Tibial nerve (tissue), 4 donors: ENCODE measurements at places on chromosomes 12 and 14.

DNA sequence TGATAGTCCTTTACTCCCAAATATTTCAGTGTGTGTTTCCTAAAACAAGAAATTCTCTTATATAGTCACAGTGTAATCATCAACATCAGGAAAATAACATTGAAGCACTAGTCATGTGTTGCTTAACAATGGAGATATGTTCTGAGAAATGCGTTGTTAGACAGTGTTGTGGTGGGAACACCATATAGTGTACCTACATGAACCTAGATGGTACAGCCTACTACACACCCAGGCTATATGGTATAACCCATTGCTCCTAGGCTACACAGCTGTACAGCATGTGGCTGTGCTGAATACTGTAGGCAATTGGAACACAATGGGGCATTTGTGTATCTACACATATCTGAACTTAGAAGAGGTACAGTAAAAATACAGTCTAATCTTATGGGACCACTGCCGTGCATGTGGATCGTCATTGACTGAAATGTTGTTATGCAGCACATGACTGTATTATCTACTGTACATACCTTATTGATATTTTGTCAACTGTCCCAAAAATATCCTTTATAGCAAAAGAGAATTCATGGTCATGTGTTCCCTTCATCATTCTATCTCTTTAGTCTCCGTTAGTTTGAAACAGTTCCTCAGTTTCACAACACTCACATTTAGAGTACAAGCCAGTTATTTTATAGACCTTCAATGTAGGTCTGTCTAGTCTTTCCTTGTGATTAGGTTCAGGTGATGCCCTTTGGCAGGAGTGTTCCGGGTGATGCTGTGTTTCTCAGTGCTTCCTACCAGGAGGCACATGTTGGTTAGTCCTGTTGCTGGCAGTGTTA, 109.7 kb downstream of the SLC25A47 start:
- no peak for DNase-seq

GRCh38 chr14:71675126-71675899, 256.9 kb upstream of the RGS6 start:
- DNase-seq: no peak

GRCh38 chr14:32251530-32251929, 48.5 kb upstream of the RNU6-8 start:
- DNase-seq: no peak

DNA sequence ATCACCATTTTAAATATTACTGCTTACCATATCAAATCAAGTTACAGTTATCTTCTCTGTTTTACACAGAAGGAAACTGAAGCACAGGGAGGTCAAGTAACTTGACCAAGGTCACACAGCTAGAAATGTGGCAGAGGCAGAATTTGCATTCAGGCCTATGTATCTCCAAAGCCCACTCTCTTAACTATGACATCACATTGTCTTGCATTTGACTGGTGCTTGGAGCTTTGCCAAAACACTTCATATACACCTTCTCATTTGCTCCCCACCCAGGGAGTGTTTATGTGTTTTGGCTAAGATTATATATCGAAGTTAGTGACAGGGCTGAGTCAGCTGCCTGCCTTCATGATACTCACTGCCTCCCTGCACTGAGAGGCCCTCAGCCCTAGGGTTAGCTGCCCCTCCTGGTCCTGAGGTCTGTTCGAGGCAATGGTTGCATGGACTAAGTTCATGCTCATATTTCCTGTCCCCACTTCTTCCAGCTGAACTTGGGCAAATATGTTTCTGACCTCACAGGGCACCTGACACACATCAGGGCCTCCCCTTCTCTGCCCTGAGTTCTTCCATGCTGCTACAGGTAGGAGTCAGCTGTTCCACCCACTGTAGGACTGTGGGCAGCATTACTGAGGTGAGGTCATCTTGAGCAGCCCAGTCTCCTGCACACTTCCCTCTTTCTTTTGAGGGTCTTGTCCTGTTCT, 1.8 kb downstream of the GALNT6 start:
- DNase-seq: no peak

DNA sequence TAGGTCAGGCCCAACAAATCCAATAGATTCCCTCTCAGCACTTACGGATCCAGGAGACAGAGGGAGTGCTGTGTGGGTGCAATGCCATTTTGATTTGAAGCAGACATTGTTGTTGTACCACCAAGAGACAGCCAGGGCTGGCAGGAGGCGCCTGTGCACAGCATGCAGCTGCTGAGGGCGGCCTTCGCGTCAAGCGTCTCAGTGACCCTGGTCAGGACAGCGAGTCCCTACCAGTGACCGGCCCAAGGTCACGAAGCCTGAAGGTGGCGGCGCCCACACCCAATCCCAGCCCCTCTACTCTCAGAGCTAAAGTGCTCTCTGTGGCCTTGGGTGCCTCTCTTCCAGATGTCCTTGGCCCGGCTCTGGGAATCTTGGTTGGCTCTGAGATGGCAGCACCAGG, 40.5 kb downstream of the PRMT8 start:
- DNase-seq: no peak

GRCh38 chr12:122979001-122979907, 1.2 kb upstream of the ARL6IP4 start:
- DNase-seq: no peak

DNA sequence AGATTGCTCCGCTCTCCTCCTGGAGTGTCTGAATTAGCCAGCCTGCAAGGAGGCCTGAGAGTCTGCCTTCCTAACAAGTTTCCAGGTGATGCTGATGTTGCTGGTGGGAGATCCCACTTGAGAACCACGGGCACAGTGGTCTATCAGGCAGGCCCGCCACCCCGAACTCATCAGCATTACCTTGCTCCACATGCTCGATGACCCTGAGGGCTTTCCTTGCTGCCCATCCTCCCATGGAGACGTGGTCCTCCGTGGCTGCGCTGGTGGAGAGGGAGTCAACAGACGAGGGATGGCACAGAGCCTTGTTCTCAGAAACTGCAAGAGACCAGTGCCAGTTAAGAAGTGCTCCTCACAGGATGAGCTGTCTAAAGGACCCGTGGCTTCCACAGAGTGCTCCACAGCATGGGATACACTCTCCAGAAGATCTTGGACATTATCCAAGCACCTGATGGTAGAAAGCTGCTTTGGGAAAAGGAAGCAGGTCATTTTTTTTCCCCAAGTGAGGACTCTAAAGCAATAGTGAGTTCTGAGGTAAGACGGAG, 18.3 kb downstream of the HAL start:
- no peak for DNase-seq

- DNase-seq: no peak
Measured at GRCh38 chr12:63302941-63303536, 152.0 kb upstream of the AVPR1A start.

- no peak for DNase-seq
Measured at GRCh38 chr12:80353254-80353653, 90.8 kb upstream of the PTPRQ start.

DNA sequence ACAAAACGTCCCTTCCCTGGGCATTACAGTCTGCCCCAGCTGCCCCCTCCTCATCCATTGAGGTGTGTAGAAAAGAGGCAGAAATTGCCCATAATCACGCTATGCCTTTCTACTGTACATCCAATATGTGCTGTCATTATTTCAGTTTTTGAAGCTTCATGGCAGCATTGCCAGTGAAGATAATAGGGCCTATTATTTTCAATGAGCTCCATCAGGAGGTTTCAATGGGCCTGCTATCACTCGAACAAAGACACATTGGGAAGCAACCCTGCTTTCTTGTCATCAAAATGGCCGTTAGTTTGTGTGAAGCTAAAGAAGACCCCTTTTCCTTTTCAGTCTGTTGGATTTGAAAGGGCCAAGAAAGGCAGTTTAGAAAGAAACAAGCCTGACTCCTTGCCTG, 653.8 kb downstream of the NOVA1 start:
- no peak for DNase-seq

DNA sequence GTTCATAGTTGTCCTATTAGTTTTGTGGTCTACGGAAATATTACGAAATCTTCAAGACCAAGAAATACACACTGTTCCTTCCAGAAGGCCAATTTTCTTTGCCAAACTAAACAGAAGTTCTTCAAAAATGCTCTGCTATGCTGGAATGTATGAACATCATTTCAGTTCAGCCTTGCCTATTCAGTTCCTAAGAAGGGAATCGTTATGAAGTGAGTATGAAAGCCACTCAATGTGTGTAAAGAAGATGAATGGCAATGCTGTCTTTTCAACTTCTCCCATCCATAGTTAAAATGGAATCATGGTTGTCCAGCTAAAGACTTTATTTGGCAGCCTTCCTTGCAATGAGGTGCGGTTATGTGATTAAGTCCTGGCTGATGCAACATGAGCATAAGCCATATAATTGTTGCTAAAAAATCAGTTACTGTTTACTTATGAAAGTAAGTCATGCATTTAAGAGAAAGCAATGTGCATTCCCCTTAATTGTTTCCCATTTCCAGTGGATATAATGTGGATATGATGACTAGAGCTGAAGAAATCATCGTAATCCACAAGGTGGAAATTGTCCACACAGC, 73.8 kb upstream of the PTPRR start:
- DNase-seq: no peak
